Muscle of back (tissue), 13 donors: ENCODE measurements at places on chromosomes 11 and 22. TPM values are rescaled to one million over a fixed set of nuclear protein-coding genes. Genes with fewer than 3 reads are reported as not detected.

DNA sequence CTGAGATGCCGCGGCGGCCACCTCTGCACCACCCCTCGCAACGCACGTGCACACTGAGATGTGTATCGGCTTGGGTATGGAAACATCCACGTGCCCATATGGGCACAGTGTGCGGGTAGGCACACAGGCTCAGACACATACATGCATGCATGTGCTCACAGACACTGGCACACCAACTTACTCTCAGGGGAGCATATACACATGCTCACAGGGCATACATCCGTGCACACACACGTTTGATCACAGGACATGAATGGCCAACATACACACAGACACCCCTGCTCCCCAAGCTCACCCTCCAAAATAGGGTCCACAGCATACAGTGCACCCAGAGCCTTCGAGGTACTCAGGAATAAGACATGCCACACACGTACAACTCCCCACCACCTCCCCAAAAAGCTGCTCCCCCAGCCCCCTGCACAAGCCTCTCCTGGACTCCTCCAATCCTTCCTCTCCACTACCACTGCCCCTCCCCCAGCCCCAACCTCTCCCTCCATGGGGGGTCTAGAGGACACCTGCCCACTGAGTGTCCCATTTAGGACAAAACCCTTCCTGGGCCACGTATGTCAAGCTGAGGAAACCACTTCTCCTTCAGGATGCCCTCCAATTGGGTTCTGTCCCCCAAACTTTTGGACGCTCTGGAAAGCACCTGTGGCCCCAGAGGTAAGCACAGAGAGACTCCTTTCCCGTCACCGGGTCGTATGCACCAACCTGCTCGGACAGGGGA is 53.1 kb downstream of the SLC22A12 start:
- DNase-seq = no peak

DNA sequence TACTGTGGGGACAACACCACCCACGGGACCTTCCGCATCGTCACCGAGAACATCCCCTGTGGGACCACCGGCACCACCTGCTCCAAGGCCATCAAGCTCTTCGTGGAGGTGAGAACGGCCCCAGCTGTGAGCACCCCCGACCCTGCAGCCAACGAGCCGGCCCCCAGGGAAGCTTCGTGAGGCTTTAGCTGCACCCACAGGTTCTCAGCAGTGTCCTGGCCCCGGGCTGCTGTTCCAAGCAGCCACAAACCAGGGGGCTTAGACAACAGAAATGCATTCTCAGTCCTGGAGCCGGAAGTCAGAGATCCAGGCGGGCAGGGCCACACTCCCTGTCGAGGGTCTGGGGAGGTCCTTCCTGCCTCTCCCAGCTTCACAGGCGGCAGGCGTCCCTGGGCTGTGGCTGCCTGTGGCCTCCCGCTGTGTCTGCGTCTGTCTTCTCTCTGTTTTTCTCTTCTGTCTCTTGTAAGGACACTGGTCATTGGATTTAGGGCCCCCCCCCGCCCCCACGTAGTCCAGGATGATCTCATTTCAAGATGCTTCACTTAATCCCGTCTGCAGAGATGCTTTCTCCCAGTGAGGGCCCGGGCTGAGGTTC is 12.5 kb downstream of the MUC5B start:
- DNase-seq = no peak

- DNase-seq = no peak
These were observed 132.0 kb downstream of the SPON1 start for GRCh38 chr11:14094481-14095037.

DNA sequence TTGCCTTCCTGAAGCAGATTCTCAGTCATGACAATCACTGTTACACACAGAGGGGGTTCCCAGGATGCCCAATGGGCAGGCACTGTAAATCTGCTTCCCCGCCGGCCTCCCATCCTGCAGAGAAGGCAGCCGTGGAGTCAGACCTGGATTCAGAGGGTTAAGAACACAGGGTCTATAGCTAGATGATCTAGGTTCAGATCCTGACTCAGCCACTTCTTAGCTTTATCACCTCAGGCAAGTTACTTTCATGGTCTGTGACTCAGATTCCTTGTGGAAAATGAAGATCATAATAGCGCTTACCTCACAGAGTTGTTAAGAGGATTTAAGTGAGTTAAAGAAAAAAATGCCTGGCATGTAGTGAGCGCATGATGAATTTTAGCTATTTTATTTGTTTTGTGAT is 95.9 kb downstream of the TIMP3 start:
- DNase-seq = no peak

The VSIG2 gene
- 0.90 TPM for polyA plus RNA-seq

The KRTAP5-1 gene
- polyA plus RNA-seq = 0.19 TPM

The ST14 gene
- polyA plus RNA-seq = 0.32 TPM

The SAA1 gene
- not detected for polyA plus RNA-seq

The FOSL1 gene
- polyA plus RNA-seq = 0.26 TPM

The RIMBP3C gene
- polyA plus RNA-seq = 0.41 TPM
